Psoas muscle (tissue), 8 donors: ENCODE measurements at places on chromosomes 13 and 19. TPM values are rescaled to one million over a fixed set of nuclear protein-coding genes. Genes with fewer than 3 reads are reported as not detected.

- no peak overlapping the region for H3K27ac ChIP-seq
- no peaks in the 10 kb centered on the region for H3K36me3 ChIP-seq
- no peak overlapping the region for H3K4me3 ChIP-seq
- no peaks in the 10 kb centered on the region for H3K4me1 ChIP-seq
- no peaks in the 10 kb centered on the region for H3K27me3 ChIP-seq
- no peak for DNase-seq
These were observed 676.3 kb upstream of the ARGLU1 start for GRCh38 chr13:107244241-107244640.

- peak overlapping the region; percentile 97 for H3K4me3 ChIP-seq
- H3K27me3 ChIP-seq: no peaks in the 10 kb centered on the region
- H3K27ac ChIP-seq: peak overlapping the region; percentile 99
- H3K36me3 ChIP-seq: peaks cover 2% of the 10 kb centered on the region
- DNase-seq: peak; percentile 86
These were observed 536 bp downstream of the UBA2 start for GRCh38 chr19:34428549-34429285.

DNA sequence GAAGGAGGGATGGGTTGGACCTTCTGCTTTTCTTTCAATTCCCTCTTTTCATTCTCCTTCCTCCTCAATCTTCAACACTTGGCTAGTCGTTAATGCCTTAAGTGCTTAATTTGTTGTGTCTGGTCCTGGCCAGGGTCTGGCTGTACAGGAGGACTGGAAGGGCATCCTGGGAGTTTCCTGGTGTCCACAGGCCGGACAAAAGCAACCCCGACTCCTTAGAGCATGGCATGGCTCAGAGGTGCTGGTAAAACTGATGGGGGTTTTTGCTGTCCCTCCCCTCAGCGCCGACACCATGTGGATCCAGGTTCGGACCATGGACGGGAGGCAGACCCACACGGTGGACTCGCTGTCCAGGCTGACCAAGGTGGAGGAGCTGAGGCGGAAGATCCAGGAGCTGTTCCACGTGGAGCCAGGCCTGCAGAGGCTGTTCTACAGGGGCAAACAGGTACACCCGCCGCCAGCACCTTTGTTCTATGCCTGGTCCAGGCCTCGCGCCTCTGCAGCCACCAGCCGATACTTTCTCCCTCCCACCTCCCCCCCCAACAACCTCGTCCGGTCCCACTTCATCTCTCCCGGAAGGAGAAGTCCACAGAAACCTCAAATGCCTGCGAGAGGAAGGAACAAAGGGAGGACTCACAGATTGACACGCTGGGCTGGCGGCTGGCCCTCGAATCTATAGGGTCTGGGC, 1.4 kb downstream of the UHRF1 start:
- peak; percentile 17 for DNase-seq
- peak overlapping the region; percentile 79 for H3K4me3 ChIP-seq
- no peak overlapping the region for H3K27ac ChIP-seq
- H3K4me1 ChIP-seq: peaks cover 19% of the 10 kb centered on the region
- H3K27me3 ChIP-seq: no peaks in the 10 kb centered on the region

DNA sequence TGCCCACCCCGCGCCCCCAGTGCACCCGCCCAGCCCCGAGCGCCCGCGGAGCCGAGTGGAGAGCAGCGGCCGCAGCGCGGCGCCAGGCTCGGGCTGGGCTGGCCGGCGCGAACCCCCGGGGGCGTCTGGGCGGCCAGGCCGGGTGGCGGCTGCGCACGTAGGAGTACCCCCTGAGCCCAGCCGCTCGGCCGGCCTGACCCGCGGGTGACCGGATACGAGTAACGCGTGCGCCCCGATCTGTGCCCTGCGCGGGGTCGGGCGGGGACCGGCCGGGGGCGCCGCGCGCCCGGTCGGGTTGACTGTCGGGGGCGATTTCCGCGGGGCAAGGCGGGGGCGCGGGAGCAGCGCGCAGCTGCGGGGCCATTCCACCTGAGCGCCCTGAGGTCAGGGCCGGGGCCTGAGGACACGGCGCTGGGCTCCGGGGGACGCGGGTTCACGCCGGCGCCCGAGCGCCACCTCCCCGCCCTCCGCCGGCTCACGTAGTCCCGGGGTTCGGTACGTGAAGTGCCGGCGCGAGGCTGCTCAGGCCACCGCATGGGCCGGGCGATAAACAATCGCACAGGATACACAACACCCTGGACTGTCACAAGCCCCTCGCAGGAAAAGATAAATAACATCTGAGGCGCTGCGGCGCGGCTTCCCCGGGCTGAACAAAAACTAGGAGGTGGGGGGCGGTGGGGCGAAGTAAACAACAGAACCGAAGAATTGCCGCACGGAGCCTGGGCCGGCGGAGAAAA, 37.6 kb upstream of the FLT1 start:
- H3K4me1 ChIP-seq: no peaks in the 10 kb centered on the region
- H3K27me3 ChIP-seq: no peaks in the 10 kb centered on the region
- peak overlapping the region; percentile 59 for H3K4me3 ChIP-seq
- DNase-seq: peak; percentile 66

DNA sequence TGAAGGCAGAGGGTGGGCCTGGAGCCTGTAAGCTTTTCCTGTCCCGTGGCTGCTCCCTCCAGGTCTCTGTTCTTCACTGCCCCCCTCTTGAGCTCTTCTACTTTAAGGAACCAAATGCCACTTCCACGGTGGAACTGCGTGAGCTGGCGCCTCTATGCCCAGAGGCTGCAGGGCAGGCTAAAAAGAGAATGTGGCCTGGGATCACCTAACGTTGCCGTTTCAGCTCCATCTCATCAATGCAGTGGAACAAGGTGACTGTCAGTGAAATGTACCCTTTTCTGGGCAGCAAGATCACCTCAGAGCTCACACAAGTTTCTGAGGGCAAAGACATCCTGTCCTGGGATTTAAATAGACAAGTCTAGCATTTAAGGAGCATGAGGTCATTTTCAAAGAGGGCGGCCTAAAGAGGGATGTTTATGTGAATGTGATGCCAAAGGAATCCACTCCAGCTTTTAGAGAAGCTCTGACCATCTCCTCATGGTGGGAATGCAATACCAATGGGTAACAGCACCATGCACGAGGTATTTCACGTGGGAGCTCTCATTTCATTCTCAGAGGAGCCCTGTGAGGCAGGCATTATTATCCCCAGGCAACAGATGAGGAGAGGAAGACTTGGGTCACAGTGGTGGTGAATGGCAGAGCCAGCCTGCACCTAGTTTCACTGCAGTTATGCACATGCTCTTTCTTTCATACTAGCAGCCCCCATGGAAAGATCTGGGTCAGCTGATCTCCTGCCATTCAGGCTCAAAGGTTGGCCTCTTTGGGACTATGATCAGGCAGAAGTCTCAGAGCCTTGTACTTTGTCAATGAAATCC, 39.3 kb downstream of the RGCC start:
- no peak overlapping the region for H3K4me3 ChIP-seq
- DNase-seq: no peak
- no peaks in the 10 kb centered on the region for H3K36me3 ChIP-seq
- H3K4me1 ChIP-seq: no peaks in the 10 kb centered on the region

DNA sequence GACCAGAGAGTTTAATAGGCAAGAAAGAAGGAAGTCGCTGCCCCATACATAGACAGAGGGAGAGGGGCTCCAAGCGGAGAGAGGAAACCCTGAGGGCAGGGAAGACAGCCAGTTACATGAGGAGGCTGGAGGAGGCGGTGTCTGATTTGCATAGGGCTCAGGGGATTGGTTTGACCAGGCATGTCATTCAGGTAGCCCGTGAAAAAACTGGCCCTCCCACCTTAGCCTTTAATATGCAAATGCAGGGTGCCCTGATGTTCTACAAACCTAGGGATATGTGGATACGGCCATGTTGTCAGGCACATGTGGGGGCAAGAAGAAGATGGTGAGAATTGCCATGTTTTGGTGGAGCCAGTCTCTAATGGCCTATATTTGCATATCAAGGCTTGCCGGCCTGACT, 1461.6 kb downstream of the PCDH9 start:
- no peak for DNase-seq
- H3K4me1 ChIP-seq: no peaks in the 10 kb centered on the region
- H3K27ac ChIP-seq: no peak overlapping the region
- H3K4me3 ChIP-seq: no peak overlapping the region

GRCh38 chr19:42498169-42498757, 30.0 kb downstream of the CEACAM1 start:
- no peak overlapping the region for H3K27ac ChIP-seq
- H3K4me3 ChIP-seq: no peak overlapping the region
- no peaks in the 10 kb centered on the region for H3K36me3 ChIP-seq

GRCh38 chr13:33111414-33112110, 95.3 kb downstream of the KL start:
- no peak for DNase-seq
- peaks cover 83% of the 10 kb centered on the region for H3K36me3 ChIP-seq
- H3K4me1 ChIP-seq: no peaks in the 10 kb centered on the region
- H3K4me3 ChIP-seq: no peak overlapping the region
- no peak overlapping the region for H3K27ac ChIP-seq

DNA sequence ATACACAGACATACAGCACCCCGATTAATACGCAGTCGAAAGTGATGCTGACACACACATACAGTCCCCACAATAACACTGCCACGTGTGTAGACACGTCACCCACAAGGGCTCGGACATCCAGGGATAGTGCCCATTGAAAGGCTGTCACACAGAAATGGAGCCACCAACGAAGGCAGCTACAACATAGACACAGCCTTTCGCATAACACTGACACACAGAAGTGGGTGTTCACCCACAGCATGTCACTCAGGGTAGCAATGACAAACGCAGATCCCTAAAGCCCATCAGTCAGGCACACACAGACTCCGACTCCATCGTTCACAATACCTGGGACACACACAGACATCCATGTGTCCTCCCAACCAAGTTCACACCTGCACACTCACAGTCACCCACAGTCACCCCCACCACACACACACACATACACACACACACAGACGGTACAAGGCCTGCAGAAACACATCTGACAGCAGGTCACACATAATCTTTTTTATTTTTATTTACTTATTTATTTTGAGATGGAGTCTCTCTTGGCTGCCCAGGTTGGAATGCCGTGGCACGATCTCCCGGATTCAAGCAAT, 10.4 kb upstream of the NANOS3 start:
- H3K36me3 ChIP-seq: no peaks in the 10 kb centered on the region
- peaks cover 2% of the 10 kb centered on the region for H3K27me3 ChIP-seq
- no peak for DNase-seq
- peak overlapping the region; percentile 72 for H3K4me3 ChIP-seq

DNA sequence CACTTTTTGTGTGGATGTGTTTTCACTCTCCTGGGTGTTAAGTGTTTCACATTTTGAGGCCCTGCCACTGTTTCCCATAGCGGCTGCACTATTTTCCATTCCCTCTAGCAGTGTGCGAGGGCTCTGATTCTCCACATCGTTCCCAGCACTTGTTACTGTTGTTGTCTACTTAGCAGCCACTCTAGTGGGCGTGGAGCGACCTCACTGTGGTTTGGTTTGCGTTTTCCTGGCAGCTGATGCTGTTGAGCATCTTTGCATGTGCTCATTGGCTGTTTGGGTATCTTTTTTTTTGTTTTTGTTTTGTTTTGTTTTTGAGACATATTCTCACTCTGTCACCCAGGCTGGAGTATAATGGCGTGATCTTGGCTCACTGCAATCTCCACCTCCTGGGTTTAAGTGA, 14.4 kb downstream of the NAXD start:
- peaks cover 36% of the 10 kb centered on the region for H3K4me1 ChIP-seq
- H3K4me3 ChIP-seq: no peak overlapping the region
- H3K27ac ChIP-seq: no peak overlapping the region
- DNase-seq: no peak
- peaks cover 3% of the 10 kb centered on the region for H3K36me3 ChIP-seq
- H3K27me3 ChIP-seq: no peaks in the 10 kb centered on the region

GRCh38 chr13:109704771-109705635, 81.4 kb downstream of the IRS2 start:
- no peak overlapping the region for H3K27ac ChIP-seq
- H3K4me3 ChIP-seq: no peak overlapping the region
- H3K36me3 ChIP-seq: no peaks in the 10 kb centered on the region

GRCh38 chr13:75547917-75548316, 1.7 kb upstream of the UCHL3 start:
- H3K4me1 ChIP-seq: peaks cover 14% of the 10 kb centered on the region
- no peaks in the 10 kb centered on the region for H3K27me3 ChIP-seq
- DNase-seq: no peak
- no peaks in the 10 kb centered on the region for H3K36me3 ChIP-seq
- H3K27ac ChIP-seq: no peak overlapping the region

DNA sequence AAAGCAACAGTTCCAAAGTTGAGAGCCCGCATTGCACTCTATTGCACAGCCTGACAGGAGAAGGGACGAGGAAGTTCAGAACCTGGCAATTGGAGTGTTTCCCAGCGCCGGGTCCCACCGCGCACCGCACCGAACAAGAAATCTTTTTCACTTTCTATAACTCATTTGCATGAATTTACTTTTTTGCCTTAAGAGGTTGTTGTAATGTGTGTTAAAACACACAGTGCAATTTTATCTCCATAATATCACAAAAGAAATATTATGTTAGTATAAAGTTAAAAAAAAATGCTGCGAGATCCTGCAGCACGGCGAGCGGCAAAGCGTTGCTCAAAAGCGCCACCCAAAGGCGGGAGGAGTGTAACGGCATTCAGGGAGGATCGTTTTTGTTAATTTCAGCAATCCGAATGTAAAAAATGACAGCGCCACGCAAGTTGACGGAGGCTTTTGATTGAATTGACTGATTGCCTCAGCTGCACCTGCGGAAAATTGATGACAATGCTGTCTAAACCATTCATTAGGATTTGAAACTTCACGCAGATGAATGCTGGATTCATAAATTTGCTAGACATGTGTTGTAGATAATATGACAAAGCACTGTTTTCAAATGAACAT, 303.6 kb upstream of the ZNF507 start:
- peaks cover 35% of the 10 kb centered on the region for H3K27me3 ChIP-seq
- no peak overlapping the region for H3K4me3 ChIP-seq
- no peak overlapping the region for H3K27ac ChIP-seq
- no peaks in the 10 kb centered on the region for H3K36me3 ChIP-seq
- H3K4me1 ChIP-seq: no peaks in the 10 kb centered on the region
- DNase-seq: peak; percentile 22

The OR10H1 gene
- total RNA-seq: not detected

The THSD8 gene
- total RNA-seq: 0.92 TPM

The ZNF726 gene
- total RNA-seq: 0.22 TPM

The TEAD2 gene
- total RNA-seq: 15.5 TPM

The KIR2DL4 gene
- not detected for total RNA-seq

The FPR3 gene
- 2.3 TPM for total RNA-seq

The ERICH6B gene
- total RNA-seq: not detected

The OR7D2 gene
- 0.24 TPM for total RNA-seq

The ITGBL1 gene
- 5.7 TPM for total RNA-seq

The LGALS7 gene
- not detected for total RNA-seq
